NCI-H1092 treated with DMSO at 0.1 percent for 48 hours (cell line): ENCODE measurements at places on chromosomes 3 and 15.

DNA sequence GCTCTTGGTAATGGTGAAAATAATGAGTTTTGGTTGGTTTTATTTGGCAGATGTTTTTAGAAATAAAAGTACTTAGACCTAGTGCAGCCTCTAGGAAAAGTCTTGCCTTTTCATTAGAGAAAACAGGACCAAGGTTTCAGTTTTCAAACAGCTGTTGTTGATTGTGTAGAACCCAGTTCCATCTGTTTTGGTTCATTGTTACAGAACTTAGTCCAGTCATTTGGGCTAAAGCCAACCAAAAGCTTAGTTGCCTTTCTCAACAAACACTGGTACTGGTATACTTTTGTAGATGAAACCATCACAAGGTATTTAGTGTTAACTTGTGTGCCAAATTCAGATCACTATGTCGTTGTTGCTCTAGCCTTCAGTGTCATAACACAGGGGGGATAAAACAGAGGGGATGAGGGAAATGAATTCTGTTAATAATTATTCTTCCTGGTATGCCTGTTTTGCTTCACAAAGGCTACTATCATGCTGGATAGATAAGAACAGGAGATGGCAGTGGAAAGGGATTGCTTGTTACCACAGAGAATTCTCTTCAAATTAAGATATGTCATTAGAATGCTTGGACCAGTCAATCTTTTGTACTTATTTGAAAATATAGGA, 12.6 kb upstream of the APH1B start:
- DNase-seq: no peak

GRCh38 chr3:187066228-187066995, 72.9 kb downstream of the RPL39L start:
- DNase-seq: peak; percentile 12

GRCh38 chr3:34782871-34783270, 856.5 kb upstream of the ARPP21 start:
- DNase-seq: peak; percentile 10

GRCh38 chr15:31230630-31231485, 95.8 kb upstream of the KLF13 start:
- DNase-seq: no peak

- DNase-seq: no peak
These were observed 189.9 kb downstream of the AKAP13 start for GRCh38 chr15:85570336-85570735.

GRCh38 chr15:60548101-60548500, 69.2 kb upstream of the ICE2 start:
- DNase-seq: no peak

DNA sequence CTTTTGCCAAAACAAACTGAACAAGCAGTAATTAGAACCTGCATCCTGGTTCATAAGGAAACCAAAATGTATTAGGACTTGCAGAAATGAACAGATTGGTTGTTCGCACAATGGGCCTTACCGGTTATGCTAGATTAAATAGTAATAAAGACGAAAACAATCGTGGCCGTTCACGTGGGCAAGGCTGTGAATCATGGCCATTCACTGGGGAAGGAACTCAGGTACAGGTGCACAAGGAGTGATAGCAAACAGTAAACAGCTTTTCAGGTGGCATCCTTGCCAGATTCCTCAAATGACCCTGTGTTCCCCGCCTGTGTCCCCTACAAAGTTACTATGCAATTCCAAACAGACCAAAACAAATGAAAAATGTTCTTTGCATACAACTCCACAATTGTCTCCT, 8.2 kb downstream of the LRIG1 start:
- DNase-seq: no peak

DNA sequence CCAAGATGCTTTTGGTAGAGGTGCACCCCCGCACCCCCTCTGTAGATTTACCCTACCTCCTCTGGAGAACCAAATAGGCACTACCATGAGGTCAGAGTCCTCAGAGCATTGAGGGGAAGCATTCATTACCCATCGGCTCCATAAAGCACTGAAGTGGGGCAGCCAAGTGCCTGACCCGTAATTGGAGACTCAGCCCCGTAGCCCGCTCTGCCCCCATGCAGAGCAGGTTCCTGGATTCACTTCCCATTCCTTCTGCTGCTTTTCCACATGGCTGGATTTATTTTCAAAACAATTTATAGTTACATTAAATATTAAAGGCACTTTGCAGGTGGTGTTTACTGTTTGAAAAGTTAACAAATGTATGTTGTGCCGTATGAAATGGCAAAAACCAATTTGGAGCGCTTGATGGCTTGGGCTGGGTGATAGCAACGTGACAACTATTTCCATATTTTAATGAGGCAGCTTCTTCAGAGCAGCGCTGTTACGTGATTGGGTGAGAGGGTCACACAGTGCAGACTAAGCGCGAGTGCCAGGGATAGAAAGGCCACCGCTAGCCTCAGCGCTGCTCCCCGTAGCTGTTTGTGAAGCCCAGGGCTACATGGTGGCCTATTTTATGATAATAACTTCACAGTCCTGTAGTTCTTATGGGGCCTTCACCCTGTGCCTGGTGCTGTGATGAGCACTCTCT, 373.8 kb upstream of the PROK2 start:
- DNase-seq: peak; percentile 50

GRCh38 chr15:75065851-75066509, 42.6 kb downstream of the PPCDC start:
- no peak for DNase-seq

- no peak for DNase-seq
These were observed 58.9 kb downstream of the LRRFIP2 start for GRCh38 chr3:37115446-37115845.

- no peak for DNase-seq
These were observed 86.6 kb downstream of the CHRD start for GRCh38 chr3:184466413-184466960.

DNA sequence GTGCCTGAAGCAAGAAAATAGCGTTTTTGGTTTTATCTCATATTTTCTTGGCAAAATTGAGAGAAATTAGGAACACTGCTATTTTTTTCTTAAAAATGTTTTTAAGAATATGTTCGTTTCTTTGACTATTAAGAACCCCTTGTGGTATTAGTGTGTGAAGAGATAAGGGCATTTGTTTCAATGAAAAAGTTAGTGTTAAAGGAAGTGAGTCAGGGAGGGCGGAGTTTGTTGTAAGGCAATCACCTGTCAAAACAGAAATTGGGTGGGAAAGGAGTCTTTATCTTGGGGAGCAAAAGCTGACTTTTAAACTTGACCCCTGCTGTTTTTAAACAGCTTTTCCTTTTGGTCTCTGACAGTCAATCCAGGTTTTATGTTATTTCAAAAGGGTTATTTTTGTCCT, 4.2 kb downstream of the RAP2B start:
- DNase-seq: no peak

GRCh38 chr3:160874736-160875135, 118.7 kb downstream of the PPM1L start:
- no peak for DNase-seq

DNA sequence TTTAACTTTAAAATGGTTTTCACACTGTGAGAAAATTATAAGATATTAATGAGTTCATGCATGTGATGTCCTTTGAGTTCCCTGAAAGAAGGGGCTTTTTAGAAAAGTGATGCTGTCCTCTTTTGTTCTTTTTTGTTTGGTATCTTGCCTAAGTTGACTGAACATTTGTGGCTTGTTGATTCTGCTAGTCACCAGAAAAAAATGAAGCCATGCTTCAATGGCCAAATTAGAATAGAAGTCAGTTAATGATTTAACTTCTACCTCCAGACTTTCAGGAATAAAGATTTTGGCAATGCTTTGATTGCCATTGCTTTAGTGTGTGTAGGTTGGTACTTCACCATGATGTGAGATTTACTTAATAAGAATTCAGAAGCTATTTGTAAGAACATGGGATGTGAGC, 260.6 kb upstream of the NECTIN3 start:
- DNase-seq: no peak

- DNase-seq: no peak
These were observed 102.0 kb downstream of the STAC start for GRCh38 chr3:36482256-36482655.

DNA sequence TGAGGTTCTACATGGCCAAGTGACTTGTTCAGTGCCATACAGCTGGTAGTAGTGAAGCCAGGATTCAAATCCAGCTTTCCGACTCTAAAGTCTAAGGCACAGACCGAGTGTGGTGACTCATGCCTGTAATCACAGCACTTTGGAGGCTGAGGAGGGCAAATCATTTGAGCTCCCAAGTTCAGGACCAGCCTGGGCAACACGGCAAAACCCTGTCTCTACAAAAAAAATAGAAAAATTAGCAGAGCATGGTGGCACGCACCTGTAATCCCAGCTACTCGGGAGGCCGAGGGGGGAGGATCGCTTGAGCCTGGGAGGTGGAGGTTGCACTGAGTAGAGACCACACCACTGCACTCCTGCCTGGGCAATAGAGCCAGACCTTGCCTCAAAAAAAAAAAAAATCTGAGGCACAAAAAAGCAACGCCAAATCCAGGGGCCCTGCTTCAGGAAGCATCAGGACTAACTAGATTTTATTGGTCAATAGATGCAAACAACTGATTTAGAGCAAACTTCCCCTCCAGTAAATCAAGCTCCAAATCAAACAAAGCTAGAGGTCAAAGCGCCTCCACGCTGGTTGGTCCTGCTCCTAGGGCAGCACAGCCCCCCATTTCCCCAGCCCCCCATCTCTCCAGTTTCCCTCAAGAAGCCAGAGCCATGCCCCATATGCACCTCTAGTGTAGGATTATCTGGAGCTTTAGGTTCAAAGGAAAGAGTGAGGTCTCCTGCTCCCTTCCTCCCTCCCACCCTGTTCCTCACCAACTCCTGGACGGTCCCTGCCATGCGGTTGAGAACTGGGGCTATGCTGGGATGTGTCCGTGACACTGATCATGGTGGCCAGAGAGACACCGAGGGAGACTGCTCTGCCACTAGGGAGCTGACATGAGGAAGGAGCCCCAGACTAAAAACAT, 2.9 kb upstream of the TNK2 start:
- DNase-seq: no peak

GRCh38 chr15:32704395-32704981, 13.3 kb upstream of the GREM1 start:
- DNase-seq: peak; percentile 33

DNA sequence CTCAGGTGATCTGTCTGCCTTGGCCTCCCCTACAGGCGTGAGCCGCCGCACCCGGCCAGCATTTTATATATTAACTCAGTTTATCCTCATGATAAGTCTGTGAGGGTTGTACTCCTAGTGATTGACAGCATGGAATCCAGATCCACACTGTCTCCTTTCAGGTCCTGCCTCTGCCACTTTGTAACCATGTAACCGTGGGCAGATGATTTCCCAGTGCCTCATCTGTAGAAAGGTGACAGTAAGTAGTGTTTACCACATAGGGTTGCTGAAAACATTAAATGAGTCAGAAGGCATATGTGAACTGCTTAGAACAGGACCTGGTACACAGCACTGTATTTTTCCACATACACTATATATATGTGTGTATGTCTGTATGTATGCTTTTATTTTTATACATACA, 2.4 kb downstream of the FYTTD1 start:
- DNase-seq: no peak
